Caco-2 (cell line): ENCODE measurements at places on chromosomes 13 and 19. TPM values are rescaled to one million over a fixed set of nuclear protein-coding genes. Genes with fewer than 3 reads are reported as not detected.

Gene KANK3
- total RNA-seq = 1.1 TPM in 2 replicates

Gene TNNT1
- total RNA-seq = 11.8 and 18.0 TPM in 2 replicates

Gene ZNF429
- 0.29 TPM in 1 of 2 replicates, not detected in the other for total RNA-seq

Gene ZNF541
- total RNA-seq = not detected in 2 replicates

Gene GPR183
- not detected in 2 replicates for total RNA-seq

Gene CYP2A6
- not detected in 2 replicates for total RNA-seq

Gene TNFSF9
- total RNA-seq = 0.77 and 1.3 TPM in 2 replicates

DNA sequence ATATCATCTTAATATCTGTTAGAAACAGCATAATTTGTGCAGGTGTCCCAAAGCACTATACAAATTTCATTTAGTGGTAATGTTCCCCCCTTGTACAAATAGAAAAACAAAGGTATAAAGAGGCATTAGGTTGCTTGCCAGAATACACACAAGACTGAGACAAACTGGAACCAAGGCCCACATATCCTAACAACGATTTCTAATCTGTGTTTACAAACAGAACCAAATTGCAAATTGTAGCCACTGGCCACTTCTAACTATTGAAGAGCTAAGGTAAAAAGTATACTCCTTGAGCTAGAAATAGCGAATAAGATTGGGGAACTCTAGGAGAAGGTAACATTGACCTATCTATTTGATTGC, 526.1 kb downstream of the KLF12 start:
- DNase-seq = no peak

DNA sequence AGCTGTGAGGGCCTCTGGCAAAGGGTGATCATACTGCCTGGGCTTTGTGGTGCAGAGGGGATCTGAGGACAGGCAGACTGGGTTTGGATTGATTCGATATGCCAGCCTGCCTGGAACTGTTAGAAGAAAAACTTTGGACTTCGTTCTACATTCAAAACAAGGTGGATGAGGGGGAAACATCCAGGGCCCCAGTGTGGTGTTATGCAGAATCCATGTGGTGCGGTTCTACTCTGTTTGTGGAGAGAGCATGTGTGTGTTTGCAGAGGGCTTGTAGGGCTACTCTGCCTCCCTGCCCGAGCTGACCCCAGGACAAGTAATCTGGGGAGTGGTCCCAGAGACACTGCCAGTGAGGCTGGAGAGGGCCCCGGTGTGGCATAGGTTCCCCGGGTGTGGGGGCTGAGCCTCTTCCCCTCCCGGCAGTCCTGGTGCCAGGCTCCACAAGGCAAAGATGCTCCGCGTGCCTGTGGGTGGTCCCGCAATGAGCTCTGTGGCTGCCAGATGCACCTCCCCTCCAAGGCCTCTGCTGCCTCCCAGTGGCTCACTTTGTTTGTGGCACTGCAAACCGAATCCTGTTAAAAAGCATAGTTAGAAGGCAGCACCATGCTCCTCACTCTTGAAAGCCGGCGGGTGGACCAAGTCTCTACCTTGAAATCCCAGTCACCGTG, 22.3 kb upstream of the TFDP1 start:
- DNase-seq = peak; percentile 75

- no peak for DNase-seq
Observed at GRCh38 chr13:46575301-46575771, 22.4 kb downstream of the LRCH1 start.

DNA sequence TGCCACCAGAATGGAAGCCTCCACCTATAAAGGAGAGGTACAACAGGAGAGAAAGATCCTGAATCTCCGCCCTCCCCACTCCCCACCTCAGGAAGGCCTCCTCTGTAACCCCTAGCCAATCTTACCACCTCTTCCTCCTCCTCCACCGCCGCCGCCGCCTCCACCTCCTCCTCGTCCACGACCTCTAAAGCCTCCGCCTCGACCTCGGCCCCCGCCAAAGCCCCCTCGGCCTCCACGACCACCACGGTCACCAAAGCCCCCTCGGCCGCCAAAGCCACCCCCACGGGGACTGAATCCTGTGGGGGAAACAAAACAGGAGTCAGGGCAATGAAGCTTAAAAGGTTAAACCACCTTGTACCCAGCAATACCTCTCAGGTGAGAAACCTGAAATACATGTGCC, 5.7 kb downstream of the FBL start:
- no peak for DNase-seq

- DNase-seq = no peak
Observed at GRCh38 chr19:37413313-37414084, 42.6 kb downstream of the ZNF527 start.

GRCh38 chr13:107548338-107548737, 667.0 kb downstream of the LIG4 start:
- DNase-seq = no peak

DNA sequence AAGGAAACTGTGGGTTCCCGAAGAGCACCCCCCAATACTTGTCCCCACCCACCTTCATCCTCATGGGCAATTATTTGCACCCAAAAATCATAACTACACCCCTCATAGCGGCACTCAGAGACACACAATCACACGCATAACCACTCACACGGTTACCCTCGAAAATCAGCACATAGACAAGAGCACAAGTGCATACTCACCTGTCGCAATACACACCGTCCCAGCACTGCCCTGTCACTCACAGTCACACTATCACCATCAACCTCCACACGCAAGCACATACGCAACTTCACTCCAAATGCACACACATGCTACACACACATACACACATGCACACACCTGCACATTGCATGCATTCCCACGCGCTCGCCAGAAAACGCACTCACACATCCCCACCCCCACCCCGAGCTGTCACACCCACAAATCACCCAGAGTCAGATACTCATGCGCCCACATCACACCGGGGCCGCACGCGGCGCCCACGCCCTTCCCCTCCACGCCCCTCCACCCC, 535 bp downstream of the COL5A3 start:
- DNase-seq = no peak

GRCh38 chr19:54871696-54872095, 2.3 kb upstream of the FCAR start:
- DNase-seq = no peak

- no peak for DNase-seq
Observed at GRCh38 chr13:98525456-98526181, 51.3 kb downstream of the STK24 start.

GRCh38 chr13:41465241-41465847, 8.0 kb downstream of the RGCC start:
- no peak for DNase-seq

DNA sequence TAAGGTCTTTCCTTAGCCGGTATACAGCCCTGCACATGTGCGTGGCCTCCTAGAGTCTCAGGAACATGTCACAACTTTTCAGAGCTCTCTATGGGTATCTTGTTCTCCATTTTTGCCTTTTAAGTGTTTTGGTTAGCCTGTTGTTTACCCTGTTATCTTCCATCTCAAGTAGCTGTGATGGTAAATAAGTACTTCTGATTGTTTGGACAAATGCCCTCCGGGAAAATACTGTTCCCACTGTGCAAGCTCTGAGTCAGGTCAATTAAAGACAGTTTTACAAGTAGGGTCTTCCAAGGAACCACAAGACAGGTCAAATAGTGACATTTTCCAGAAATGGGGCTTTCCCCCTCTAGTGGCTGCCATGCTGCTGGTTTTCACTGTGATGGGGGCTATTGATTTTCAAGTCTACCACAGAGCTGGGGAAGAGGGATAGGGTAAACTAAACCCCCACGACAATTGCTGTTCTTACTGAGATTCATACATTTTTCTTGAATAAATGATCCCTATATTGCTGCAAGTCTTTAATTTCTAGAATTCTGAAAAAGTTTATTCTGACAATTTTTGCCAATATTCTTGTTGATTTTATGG, 109.5 kb downstream of the TM9SF2 start:
- peak; percentile 25 for DNase-seq

DNA sequence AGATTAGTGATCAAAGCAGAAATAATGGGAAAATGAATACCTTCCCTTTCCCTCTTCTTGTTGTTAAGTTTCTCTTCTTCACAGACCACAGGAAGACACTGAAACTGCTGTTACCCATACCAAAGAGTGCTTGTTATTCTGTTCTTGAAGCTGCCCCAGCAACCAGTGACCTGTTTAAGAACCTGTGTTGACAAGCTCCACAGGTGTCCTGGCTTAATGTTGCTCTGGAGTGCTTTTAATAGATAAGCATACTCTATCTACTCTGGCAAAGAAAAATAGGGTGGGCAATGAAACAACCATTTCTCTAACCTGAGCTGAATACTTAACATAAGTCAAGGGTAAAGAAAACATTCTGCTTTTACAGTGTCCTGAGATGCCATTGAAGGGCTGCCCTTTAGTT, 506.7 kb upstream of the GPC6 start:
- DNase-seq = no peak

GRCh38 chr19:54518844-54519243, 16.2 kb downstream of the LAIR2 start:
- DNase-seq = no peak
